ENCODE measurements at places on chromosomes 2 and 18. TPM values are rescaled to one million over a fixed set of nuclear protein-coding genes. Genes with fewer than 3 reads are reported as not detected.

DNA sequence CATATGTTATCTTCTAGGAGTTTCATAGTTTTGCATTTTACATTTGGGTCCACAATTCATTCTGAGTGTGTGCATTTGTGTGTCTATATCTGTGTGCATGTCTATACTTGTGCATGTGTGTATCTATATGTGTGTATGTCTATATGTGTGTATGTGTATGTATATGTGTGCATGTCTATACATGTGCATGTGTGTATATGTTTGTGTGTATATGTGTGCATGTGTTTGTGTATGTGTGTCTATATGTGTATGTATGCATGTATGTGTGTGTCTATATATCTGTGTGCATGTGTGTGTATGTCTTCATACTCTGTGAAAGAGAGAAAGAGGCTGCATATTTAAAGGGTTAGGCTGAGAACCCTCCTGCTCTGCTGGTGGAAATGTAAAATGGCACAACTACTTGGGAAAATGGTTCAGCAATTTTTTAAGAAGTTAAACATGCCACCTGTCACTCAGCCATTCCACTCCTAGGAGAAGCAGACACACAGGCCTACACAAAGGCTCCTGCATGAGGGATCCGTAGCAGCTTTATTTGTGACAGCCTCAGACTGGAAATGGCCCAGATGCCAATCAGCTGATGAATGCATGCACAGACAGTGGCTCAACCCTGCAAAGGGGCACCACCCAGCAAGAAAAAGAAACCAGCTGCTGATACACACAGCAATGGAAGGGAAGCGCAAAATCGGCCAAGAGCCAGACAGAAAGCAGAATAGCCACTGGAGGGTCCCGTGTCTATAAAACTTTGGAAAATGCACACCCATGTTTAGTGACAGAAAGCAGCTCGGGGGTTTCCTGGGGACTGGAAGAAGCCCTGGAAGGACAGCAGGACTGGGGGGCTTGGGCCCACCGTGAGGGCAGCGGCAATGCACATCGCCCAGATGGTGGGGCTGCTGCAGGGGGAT lies 146.8 kb downstream of the SEPTIN10 start:
- peak; percentile 82 for DNase-seq

GRCh38 chr2:84487298-84487996 lies 28.4 kb upstream of the SUCLG1 start:
- no peak for DNase-seq

CAB39 gene
- total RNA-seq = 108 TPM

LONRF2 gene
- 0.81 TPM for total RNA-seq

B3GNT7 gene
- not detected for total RNA-seq

SFXN5 gene
- 8.2 TPM for total RNA-seq

All from SJSA1 (cell line).